ENCODE measurements at places on chromosomes 1 and 21. TPM values are rescaled to one million over a fixed set of nuclear protein-coding genes. Genes with fewer than 3 reads are reported as not detected.

DNA sequence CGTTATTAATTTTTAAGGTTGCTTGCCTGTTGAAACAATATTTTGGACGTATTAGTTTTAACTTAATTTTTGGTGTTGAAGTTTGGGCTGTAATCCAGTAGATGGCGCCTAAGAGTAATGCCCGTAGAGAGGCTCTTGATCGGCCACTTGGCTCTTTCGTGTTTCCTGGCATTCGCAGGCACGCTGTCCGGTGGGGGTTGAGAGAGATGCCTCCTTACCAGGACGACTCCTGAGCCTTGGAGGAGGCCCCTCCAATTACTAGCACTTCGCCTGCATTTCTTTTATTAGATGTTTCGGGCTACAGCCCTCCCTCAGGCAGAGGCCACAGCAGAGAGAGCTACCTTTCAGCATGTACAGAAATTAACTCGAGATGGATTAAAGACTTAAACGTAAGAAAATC is 12.0 kb downstream of the OR2M4 start:
- DNase-seq = peak; percentile 33
- H3K36me3 ChIP-seq = no peaks in the 10 kb centered on the region
- peaks cover 17% of the 10 kb centered on the region for H3K27me3 ChIP-seq
- no peak overlapping the region for H3K27ac ChIP-seq
- H3K4me3 ChIP-seq = no peak overlapping the region

GRCh38 chr1:19758227-19758830 is 41.4 kb downstream of the TMCO4 start:
- no peak overlapping the region for H3K27ac ChIP-seq
- DNase-seq = no peak
- H3K4me3 ChIP-seq = no peak overlapping the region
- H3K4me1 ChIP-seq = no peaks in the 10 kb centered on the region

- no peak for DNase-seq
- peaks cover 9% of the 10 kb centered on the region for H3K36me3 ChIP-seq
- H3K27ac ChIP-seq = no peak overlapping the region
- no peaks in the 10 kb centered on the region for H3K27me3 ChIP-seq
Measured at GRCh38 chr1:37813529-37814145, 5.6 kb upstream of the YRDC start.

GRCh38 chr1:245858722-245859492 is 648.2 kb downstream of the SMYD3 start:
- H3K36me3 ChIP-seq = peaks cover 42% of the 10 kb centered on the region
- H3K4me1 ChIP-seq = no peaks in the 10 kb centered on the region
- no peak for DNase-seq
- no peak overlapping the region for H3K27ac ChIP-seq

DNA sequence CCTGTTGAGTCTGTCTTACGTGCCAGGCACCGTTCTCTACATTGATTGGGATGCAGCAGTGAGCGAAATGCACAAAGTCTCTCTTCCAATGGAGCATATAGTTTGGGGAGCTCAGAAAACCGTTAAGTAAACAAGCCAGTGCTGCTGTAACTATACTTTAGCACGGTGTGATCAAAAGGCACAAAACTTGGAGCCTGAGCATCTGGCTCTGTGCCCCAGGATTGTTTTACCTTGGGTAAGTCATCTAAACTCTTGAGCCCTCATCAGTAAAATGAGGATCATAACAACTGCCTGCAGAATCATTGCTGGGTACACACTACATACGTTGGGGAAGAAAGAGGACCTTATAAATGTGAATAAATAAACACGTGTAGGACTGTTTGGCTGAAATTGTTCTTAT is 1.8 kb downstream of the HHIPL2 start:
- H3K4me1 ChIP-seq = no peaks in the 10 kb centered on the region
- H3K27ac ChIP-seq = no peak overlapping the region
- H3K27me3 ChIP-seq = peaks cover 18% of the 10 kb centered on the region
- no peak overlapping the region for H3K4me3 ChIP-seq

- H3K27ac ChIP-seq = no peak overlapping the region
- peaks cover 6% of the 10 kb centered on the region for H3K4me1 ChIP-seq
- H3K36me3 ChIP-seq = no peaks in the 10 kb centered on the region
- DNase-seq = no peak
- H3K27me3 ChIP-seq = peaks cover 35% of the 10 kb centered on the region
Measured at GRCh38 chr1:234324821-234325220, 48.4 kb upstream of the COA6 start.

DNA sequence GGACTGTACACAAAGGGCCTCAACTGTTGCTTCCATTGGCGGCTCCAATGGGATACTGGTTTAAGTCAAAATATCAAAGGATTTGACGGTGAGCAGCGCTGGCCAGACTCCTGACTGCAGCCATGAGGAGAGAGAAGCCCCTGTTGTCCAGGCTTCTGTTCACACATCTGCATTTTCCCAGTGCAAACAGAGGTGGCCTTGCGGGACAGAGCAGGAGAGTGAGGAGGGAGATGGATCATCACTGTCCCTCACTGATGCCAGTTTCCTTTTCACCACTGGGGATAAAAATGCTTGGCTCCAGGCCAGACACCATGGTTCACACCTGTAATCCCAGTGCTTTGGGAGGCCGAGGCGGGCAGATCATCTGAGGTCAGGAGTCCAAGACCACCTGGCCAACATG is 69.2 kb downstream of the SETD4 start:
- DNase-seq = no peak
- peaks cover 14% of the 10 kb centered on the region for H3K4me1 ChIP-seq
- H3K4me3 ChIP-seq = no peak overlapping the region

- peak overlapping the region; percentile 93 for H3K27ac ChIP-seq
- DNase-seq = no peak
- H3K27me3 ChIP-seq = no peaks in the 10 kb centered on the region
- H3K4me1 ChIP-seq = peaks cover 59% of the 10 kb centered on the region
Measured at GRCh38 chr1:89762386-89762778, 58.5 kb upstream of the LRRC8D start.

GRCh38 chr1:187985145-187985896 is 1156.6 kb downstream of the PLA2G4A start:
- no peaks in the 10 kb centered on the region for H3K36me3 ChIP-seq
- H3K4me1 ChIP-seq = no peaks in the 10 kb centered on the region

- no peak for DNase-seq
- no peak overlapping the region for H3K27ac ChIP-seq
Measured at GRCh38 chr1:161432091-161432490, 64.4 kb upstream of the CFAP126 start.

- H3K27me3 ChIP-seq = peaks cover 2% of the 10 kb centered on the region
- no peaks in the 10 kb centered on the region for H3K36me3 ChIP-seq
- H3K4me1 ChIP-seq = no peaks in the 10 kb centered on the region
- H3K27ac ChIP-seq = no peak overlapping the region
Measured at GRCh38 chr1:99595041-99595440, 50.9 kb upstream of the PALMD start.

GRCh38 chr21:28737674-28738419 is 254.8 kb downstream of the LTN1 start:
- peaks cover 4% of the 10 kb centered on the region for H3K4me1 ChIP-seq
- no peak overlapping the region for H3K27ac ChIP-seq
- no peak for DNase-seq
- H3K27me3 ChIP-seq = no peaks in the 10 kb centered on the region

GRCh38 chr1:63148825-63149645 is 173.3 kb upstream of the FOXD3 start:
- H3K36me3 ChIP-seq = no peaks in the 10 kb centered on the region
- H3K4me3 ChIP-seq = no peak overlapping the region
- H3K4me1 ChIP-seq = no peaks in the 10 kb centered on the region
- DNase-seq = peak; percentile 31

DNA sequence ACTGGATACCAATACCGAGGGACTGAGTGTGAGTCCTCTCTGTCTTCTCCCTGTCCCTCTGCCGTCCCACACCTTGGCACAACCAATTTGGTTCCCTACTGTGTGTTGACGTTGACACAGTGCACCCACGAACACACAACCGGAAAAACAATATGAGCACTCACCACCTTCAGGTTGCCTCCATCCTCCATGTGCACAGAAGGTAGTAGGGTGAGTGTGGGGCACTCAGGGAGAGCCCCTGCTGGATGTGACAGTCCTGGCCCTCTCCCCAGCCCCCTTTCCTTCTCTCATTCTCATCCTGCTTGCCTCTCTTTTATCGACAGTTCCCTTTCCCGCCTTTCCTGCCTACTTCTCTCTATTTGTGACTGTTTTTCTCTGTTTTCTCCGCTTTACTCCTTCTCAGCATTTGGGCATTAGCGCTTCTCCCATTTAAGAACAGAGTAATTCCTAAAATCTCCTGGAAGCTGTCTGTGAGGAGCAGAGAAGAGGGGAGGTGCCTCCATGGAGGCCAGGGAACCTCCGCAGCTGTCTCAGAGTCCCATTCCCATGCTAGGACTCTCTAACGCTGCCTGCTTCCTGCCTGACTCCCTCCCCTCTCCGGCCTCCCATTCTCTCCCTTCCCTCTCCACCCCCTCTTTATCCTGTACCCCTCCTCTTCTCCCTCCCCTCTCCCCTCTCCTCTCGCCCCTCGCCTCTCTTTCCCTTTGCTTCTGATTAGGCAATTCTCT is 16.4 kb downstream of the CADM3 start:
- no peaks in the 10 kb centered on the region for H3K36me3 ChIP-seq
- no peak overlapping the region for H3K27ac ChIP-seq
- peaks cover 54% of the 10 kb centered on the region for H3K27me3 ChIP-seq
- no peak overlapping the region for H3K4me3 ChIP-seq

GRCh38 chr1:67390041-67390887 is 39.9 kb downstream of the SERBP1 start:
- DNase-seq = no peak
- no peaks in the 10 kb centered on the region for H3K4me1 ChIP-seq
- H3K27me3 ChIP-seq = no peaks in the 10 kb centered on the region
- H3K4me3 ChIP-seq = no peak overlapping the region

GRCh38 chr1:228781161-228781808 is 46.0 kb downstream of the RHOU start:
- H3K27me3 ChIP-seq = no peaks in the 10 kb centered on the region
- H3K36me3 ChIP-seq = no peaks in the 10 kb centered on the region
- H3K4me1 ChIP-seq = no peaks in the 10 kb centered on the region
- no peak overlapping the region for H3K4me3 ChIP-seq
- H3K27ac ChIP-seq = no peak overlapping the region
- no peak for DNase-seq

DNA sequence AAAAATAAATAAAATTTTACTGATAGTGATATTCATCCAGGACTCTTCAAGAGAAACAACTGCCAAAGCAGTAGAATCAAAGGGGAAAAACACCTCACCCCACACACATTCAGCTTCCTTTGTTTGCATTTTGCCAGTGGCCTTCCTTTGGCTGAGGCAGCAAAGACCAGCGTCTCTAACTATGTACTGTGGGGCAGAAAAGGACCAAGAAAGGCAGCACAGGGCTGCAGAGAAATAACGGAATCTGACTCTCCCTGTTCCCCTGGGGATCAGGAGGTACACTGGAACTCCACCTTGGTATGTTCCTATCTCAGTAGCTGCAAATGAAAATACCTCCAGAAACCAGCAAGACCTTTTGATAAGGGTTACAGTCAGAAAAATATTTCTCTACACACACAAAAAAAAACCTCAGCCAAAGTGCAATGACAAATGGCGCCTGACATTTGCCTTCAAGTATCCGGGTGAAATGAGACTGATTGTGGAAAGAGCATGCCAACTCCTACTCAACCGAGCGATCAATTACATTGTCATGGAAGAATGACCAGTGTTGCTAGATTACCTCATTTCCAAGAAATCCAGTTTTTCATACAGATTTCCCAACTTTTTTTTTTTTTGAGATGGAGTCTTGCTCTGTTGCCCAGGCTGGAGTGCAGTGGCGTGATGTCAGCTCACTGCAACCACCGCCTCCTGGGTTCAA is 50.9 kb downstream of the TARBP1 start:
- peaks cover 50% of the 10 kb centered on the region for H3K36me3 ChIP-seq
- H3K4me3 ChIP-seq = no peak overlapping the region
- H3K4me1 ChIP-seq = no peaks in the 10 kb centered on the region
- H3K27ac ChIP-seq = no peak overlapping the region
- no peak for DNase-seq

The S100A3 gene
- not detected for total RNA-seq

The IVL gene
- total RNA-seq = not detected

The AGPAT3 gene
- total RNA-seq = 59.3 TPM

The PLA2G2F gene
- total RNA-seq = not detected

The GREM2 gene
- total RNA-seq = not detected

The SAMD11 gene
- total RNA-seq = not detected

The RBBP4 gene
- total RNA-seq = 318 TPM

The DMRTA2 gene
- not detected for total RNA-seq

The ZNF593OS gene
- not detected for total RNA-seq

The RNF207 gene
- total RNA-seq = 9.9 TPM

The GJA4 gene
- total RNA-seq = not detected

The KRTAP11-1 gene
- not detected for total RNA-seq

The OLIG2 gene
- total RNA-seq = not detected

The OR10T2 gene
- total RNA-seq = not detected

Data from activated CD8-positive, alpha-beta T cell treated with anti-CD3 and anti-CD28 coated beads for 36 hours (primary cell).